ENCODE measurements at places on chromosomes 3 and 15.
A peak's percentile ranks its signal among the peaks of the same experiment; 100 is the strongest.

GRCh38 chr15:37789397-37789786, 145.0 kb upstream of the TMCO5A start:
- DNase-seq, result no peak

DNA sequence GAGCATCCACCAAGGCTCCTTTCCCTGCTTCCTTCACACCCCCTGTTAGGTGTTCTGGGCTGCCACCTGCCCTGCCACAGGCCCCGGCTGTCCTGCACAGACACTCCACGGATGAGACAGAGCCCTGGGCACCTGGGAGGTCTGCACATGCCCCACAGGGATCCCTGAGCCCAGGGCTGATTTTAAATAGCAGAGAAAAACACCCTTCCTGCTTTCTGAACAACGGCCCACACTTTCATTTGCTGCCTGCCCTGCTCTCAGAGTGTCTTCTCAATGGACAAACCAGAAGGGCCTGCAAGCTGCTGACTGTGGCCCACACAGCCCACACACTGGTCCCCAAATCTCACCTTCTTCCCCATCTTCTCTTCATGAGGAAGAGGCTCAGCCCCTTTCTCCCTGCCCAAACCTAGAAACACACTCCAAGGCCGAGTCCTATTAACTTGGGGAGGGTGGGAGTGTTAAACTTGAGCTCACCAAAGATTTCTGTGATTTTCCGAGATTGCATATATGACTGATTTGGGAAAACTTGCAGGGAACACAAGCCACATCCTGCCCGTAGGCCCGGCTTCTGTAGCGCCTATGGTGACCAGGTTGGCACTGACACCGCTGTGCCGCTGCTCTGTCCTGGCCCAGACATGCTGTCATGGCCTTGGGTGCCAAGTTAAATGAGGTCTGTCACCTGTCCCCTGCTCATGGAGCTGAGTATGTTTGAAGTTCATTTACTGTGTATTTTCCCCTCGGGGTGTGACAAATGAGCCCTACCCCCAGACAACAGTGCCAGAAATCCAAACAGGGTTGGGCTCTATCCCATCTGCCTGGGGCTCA, 47.2 kb upstream of the KLF13 start:
- DNase-seq, result no peak

DNA sequence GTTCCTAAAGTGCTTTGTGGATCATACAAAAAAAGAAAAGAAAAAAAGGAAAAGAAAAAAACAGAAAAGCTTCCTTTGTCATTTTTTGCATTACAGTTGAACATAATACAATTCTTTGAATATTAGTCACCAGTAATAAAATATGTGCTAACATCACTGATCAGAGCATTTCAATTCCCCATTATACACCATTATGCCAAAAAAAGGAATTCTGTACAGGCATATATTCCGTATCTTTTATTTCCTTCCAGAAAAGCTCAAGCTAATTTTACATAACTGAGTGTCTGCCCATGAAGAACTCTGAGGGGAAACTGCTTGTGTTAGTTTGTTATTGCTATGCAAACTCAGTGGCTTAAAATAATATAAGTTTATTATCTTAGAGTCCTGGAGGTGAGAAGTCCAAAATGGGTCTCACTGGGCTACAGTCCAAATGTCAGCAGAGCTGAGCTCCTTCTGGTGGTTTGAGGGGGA, 377.9 kb downstream of the GAP43 start:
- no peak for DNase-seq

- no peak for DNase-seq
These were observed 346.2 kb downstream of the SLC9A9 start for GRCh38 chr3:143502081-143502480.

DNA sequence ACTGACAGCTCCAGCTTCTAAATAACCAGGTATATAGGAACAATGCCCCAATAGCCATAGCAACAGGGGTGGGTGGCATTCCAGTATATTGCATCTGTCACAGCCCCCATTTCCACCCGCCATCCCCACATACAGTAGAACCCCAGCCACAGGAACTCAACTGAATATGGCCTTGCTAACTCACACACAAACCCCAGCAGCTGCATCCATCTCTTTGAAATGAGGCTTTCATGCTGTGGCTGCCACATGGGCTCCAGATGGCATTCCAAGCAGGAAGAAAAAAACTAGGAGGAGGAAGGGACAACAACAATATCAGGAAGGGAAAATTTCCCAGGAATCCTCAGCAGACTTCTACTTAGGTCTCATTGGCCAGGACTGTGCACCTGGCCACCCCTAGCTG, 54.6 kb downstream of the CCR3 start:
- no peak for DNase-seq

- no peak for DNase-seq
These were observed 424.6 kb upstream of the GBE1 start for GRCh38 chr3:82186017-82186416.

GRCh38 chr3:130820976-130821375, 72.9 kb upstream of the ATP2C1 start:
- no peak for DNase-seq

GRCh38 chr3:24454856-24455255, 39.8 kb downstream of the THRB start:
- DNase-seq, result no peak

- DNase-seq, result no peak
These were observed 34.5 kb upstream of the NR1I2 start for GRCh38 chr3:119747357-119747756.

DNA sequence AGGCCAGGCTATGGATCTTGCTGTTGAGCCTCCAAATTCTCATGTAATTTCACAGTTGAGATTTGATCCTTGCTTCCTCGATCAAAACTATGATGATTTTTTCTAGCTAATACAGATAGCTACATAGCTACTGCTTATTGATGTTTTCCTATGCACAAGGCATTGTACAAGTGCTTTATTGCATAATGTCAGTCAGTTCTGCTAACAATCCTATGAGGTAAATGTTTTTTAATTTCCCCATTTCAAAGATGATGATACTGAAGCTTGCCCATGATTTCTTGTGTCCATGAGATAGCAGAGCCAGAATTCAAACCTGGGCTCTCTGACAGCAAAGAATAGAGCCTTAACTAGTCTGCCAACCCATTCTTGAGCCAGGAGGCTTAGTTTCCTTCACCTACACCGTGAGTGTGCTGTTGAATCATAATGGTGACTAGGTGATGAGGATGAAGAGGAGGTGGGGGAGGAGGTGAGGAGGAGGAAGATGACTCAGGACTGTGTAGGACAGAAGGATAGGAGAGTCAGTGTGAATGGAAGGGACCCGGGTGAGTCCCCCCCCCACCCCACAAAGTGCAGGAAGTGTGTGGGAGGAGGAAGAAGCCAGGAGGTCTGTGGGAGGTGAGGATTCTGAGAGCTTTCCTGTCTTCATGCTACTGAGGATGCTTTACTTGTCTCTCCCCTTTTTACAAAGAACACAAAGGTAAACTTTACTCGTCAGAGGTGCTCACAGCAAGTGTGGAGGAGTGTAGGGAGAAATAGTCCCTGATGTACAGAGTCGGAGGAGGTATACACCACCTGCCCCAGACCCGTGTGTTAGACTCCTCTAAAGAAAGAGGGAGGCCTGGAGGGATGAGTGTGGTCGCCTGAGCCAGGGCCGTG, 3.6 kb downstream of the TAGLN3 start:
- peak; percentile 19 for DNase-seq

- DNase-seq, result no peak
These were observed 82.4 kb downstream of the P3H2 start for GRCh38 chr3:190038050-190038933.

- no peak for DNase-seq
These were observed 53.9 kb upstream of the VGLL3 start for GRCh38 chr3:87044846-87045245.

DNA sequence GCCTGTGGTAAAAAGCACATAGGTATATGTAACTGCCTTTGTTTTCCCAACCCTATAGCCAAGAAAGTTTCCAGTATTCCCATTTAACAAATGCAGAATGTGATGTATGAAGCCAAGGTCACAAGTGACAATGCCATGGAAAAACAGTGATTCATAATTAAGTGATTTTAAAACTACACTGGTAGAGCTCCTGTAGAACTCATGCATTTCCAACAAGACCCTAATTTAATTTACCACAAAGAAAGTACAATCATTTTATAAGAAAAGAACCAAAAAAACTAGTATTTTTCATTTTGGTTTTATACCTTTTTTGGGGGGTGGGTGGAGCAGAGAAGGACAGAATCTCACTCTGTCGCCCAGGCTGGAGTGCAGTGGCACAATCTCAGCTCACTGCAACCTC, 82.0 kb downstream of the STAG1 start:
- no peak for DNase-seq

GRCh38 chr3:173750095-173750494, 352.6 kb downstream of the NLGN1 start:
- DNase-seq, result no peak

GRCh38 chr15:49079340-49080039, 33.2 kb upstream of the SECISBP2L start:
- DNase-seq, result no peak

DNA sequence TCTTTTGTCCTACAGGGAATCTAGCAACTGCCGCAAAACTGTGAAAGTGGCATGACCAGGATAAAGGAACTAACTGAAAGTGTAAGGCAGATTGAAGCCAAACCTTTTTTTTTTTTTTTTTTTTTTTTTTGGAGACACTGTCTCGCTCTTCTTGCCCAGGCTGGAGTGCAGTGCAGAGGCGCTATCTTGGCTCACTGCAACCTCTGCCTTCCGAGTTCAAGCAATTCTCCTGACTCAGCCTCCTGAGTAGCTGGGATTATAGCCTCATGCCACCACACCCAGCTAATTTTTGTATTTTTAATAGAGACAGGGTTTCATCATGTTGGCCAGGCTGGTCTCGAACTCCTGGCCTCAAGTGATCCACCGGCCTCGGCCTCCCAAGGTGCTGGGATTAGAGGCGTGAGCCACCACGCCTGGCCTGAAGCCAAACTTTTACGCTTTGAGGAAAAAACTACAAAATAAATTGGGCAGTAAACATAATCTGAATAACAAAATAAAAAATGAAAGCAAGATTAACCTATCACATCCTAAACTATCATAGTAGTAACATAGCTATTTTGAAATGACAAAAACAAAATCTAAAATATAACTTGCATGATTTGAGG, 9.7 kb downstream of the SLTM start:
- DNase-seq, result no peak

GRCh38 chr3:45907769-45908705, 21.7 kb downstream of the CCR9 start:
- no peak for DNase-seq

DNA sequence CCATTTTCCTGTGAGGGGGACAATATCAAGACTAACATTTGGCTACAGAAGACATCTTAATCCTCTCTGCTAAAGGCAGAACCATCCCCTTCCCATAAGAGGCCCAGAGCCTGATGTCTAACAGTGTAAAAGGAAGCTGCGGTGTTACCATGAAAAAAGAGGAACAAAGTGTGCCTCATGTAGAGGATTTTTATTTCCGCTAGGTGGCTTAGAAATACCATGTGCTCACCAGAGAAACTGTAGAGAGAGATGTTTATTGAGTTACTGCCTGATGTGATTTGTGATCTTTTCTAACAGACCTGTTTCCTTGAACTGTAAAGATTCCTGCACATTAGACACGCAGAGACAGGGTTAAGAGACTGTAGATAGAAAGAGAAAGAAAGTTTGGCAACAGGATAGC, 22.0 kb downstream of the OR5H15 start:
- no peak for DNase-seq

DNA sequence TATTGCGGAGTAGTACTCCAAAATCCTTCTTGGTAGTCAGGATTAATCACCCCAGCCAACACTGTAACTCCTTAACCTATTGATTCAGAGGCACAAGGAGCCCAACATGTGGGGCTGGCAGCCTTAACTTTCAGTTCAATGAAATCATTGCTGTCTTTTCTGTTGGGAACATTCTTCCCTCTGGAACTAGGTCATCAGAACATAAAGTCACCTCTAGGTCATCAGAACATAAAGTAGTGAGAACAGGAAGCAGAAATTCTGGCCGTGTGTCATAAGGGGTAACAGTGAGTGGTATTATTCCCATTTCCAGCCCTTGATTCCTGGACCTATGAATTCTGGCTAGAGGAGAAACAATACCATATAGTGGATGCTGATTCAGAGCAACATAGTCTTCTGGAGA, 71.5 kb upstream of the TNIK start:
- DNase-seq, result no peak

DNA sequence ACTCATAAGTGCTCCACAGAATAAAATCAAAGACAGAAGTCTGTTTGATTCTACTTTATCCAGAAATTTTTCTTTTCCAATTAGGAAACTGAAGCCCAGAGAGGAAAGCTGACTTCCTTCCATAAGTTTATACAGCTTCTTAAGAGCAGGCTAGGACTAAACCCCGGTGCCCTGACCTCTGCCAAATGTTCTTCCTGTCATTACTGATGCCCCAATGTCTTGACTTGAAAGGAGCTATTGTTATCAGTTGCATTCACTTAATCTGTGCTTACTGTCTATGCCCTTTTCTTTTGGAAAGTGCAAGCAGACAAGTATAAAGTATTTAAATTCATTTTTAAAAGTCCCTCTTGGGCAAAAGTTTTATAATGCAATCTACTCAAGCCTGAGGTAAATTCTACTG, 18.1 kb downstream of the CD200 start:
- no peak for DNase-seq

DNA sequence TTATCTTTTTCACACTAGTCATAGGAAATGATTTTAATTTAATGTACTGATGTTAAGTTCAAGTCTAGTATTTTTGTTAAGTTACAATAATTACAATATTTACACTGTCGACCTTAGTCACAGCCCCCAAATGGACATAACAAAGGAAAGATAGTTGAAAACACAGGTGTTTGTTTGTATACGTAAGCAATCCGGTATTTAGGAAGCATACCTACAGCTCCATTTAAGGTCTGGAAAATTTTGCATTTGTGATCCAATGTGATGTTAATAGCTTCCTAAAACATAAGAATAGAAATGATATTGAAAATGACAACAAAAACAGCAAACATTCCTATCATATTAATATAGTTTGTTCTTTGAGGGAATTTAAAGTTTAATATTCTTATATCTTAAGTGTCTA, 56.9 kb downstream of the PLOD2 start:
- no peak for DNase-seq

- peak; percentile 12 for DNase-seq
These were observed 157.3 kb downstream of the ADAMTS9 start for GRCh38 chr3:64530434-64531049.

- no peak for DNase-seq
These were observed 28.9 kb upstream of the BHLHE40 start for GRCh38 chr3:4950351-4950784.

DNA sequence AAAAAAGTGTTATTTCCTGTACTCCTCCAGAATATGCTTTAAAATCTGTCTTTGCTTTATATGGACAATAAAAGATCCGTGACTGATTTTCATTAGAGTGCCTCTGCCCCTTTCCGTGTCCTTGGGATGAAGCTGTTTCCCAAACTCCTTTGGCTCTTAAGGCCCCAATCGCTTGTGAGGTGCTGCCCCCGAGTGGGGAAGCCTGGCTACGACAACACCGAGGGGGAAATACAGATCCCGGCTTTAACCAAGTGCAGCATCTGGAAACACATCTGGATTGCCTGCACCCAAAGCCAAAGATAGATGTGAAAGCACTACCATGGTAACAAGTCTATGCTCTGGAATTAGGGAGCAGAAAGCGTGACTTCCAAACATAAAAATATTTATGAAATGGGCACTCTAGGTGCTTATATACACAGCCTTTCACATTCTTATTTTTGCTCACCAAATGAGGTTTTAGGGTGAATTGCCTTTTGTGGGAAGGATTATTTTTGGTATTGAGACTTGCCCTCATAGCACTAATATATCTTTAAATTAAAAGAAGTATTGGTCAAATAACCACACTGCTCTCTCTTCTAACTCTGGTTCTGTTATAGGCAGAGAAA, 40.6 kb upstream of the ADCY5 start:
- DNase-seq, result peak; percentile 4
